ENCODE measurements at places on chromosomes 11 and 22. TPM values are rescaled to one million over a fixed set of nuclear protein-coding genes. Genes with fewer than 3 reads are reported as not detected.

The MRGPRE gene
- not detected for total RNA-seq

The SCGB1A1 gene
- total RNA-seq = not detected

The OR8D4 gene
- not detected for total RNA-seq

The EIF4ENIF1 gene
- total RNA-seq = 41.7 TPM

The PPP2R1B gene
- total RNA-seq = 40.8 TPM

The TMEM25 gene
- total RNA-seq = 11.0 TPM

The TMX2 gene
- total RNA-seq = 43.6 TPM

The KRTAP5-6 gene
- not detected for total RNA-seq

The UBASH3B gene
- 33.9 TPM for total RNA-seq

The C11orf65 gene
- total RNA-seq = 0.45 TPM

The OR5AL1 gene
- not detected for total RNA-seq

The LRFN4 gene
- 1.2 TPM for total RNA-seq

The GGTLC3 gene
- total RNA-seq = not detected

The OR51E2 gene
- not detected for total RNA-seq

The MS4A4E gene
- 1.8 TPM for total RNA-seq

The OR52D1 gene
- total RNA-seq = not detected

The ARHGAP42 gene
- 6.0 TPM for total RNA-seq

The KRTAP5-2 gene
- not detected for total RNA-seq

The TSPAN18 gene
- 1.9 TPM for total RNA-seq

The AGBL2 gene
- 8.2 TPM for total RNA-seq

The ACR gene
- not detected for total RNA-seq

The CCDC15 gene
- 3.9 TPM for total RNA-seq

The BTG4 gene
- total RNA-seq = not detected

The SSTR3 gene
- 0.64 TPM for total RNA-seq

The STIM1 gene
- 187 TPM for total RNA-seq

The UPK3A gene
- 0.49 TPM for total RNA-seq

The HEPHL1 gene
- not detected for total RNA-seq

The BLID gene
- not detected for total RNA-seq

The OOSP3 gene
- not detected for total RNA-seq

All from natural killer cell (primary cell).